Activated naive CD4-positive, alpha-beta T cell treated with anti-CD3 and anti-CD28 coated beads for 36 hours (primary cell): ENCODE measurements at places on chromosomes 7 and 10. TPM values are rescaled to one million over a fixed set of nuclear protein-coding genes. Genes with fewer than 3 reads are reported as not detected.

Gene LAMB1
- not detected for total RNA-seq

Gene FAM20C
- 0.26 TPM for total RNA-seq

Gene PNLIP
- not detected for total RNA-seq

Gene IFT22
- 5.4 TPM for total RNA-seq

Gene TLX1
- total RNA-seq, result not detected

Gene NPC1L1
- not detected for total RNA-seq

Gene ZP3
- 32.6 TPM for total RNA-seq

Gene TUBAL3
- not detected for total RNA-seq

DNA sequence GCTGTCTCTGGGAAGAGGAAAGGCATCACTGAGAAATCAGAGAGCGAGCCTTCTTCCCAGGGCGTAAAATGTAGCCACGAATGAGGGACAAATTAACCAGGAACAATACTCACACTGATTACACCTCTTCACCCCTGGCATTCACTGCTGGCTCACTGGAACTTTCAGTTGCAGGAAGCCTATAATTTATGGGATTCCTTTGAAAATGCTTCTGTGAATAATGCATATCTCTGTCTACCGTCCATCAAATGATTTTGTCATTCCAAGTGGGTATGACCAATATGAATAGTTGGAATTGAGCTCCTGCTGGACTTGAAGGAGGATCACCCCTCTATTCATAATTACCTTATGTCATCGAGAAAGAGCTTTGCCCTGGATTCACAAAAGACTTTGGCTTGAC lies 360.3 kb upstream of the FZD8 start:
- no peaks in the 10 kb centered on the region for H3K4me1 ChIP-seq
- DNase-seq, result no peak
- H3K4me3 ChIP-seq, result no peak overlapping the region
- H3K36me3 ChIP-seq, result no peaks in the 10 kb centered on the region
- H3K27me3 ChIP-seq, result no peaks in the 10 kb centered on the region

DNA sequence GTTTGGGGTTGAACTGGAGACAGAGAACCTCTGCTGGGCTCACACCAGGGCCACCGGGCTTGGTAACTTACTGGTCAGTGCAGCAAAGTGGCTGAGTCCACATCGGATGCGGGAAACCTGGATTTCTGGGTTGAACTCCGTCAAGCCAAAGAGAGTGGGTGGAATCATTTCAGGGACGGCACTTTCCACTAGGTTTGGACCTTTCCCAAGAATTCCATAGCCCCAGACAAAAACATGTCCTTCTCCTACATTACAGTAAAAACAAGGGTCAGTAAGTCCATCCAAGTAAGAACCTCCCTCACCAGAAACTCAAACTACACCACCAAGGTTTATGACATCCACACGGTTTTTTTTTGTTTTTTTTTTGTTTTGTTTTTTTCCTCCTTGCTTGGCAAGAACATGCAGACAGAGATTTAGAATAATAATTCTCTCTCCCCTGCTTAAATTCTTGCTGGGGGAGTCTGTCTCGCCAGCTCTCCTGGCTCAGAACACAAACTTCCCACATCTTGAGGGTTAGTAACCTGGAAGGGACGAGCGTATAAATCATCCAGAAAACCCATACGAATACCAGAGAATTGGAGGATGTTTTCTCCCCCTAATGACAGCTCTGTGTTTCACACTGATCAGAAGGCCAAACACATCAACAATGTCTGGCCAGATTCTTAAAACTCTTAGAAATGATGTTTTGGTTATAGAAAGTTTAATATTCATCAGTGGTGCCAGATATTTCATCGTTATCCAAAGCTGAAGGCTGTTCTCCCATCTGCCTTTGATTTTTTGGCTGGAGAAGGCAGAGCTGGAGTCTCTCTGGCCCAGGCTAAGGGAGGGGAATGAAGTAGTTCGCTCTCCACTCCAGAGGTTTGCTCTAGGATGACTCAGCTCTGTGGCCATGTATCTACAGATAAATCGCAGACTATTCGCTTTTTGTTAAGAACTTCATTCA lies 17.5 kb downstream of the RCC1L start:
- H3K27ac ChIP-seq, result no peak overlapping the region
- H3K4me1 ChIP-seq, result no peaks in the 10 kb centered on the region

DNA sequence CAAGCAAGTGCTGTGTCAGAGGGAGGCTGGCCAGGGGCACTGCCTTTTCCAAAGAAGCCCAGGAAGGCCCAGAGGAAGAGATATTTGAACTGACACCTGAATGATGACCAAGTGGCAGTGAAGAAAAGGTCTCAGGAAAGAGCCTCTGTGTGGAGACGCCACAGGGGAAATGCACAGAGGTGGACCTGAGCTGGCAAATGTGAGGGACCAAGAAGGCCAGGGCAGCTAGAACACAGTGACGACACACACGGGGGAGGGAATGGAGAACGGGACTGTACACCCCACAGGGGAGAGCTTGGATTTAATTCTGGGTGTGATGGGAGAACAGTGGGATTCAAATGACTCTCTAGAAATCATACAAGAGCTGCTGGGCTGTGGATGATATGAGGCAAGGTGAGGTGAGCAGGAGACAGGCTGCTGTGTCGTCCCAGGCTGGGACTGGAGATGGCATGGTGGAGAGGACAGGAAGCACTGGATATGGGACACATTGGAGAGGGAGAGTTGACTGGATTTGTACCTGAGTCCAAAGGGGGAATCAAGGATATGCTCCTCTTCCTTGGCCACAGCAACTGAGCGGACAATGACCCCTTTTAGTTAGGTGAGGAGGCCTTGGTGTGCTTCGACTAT lies 84.2 kb upstream of the DDC start:
- no peak overlapping the region for H3K27ac ChIP-seq
- no peak for DNase-seq
- H3K4me3 ChIP-seq, result no peak overlapping the region
- H3K27me3 ChIP-seq, result no peaks in the 10 kb centered on the region
- no peaks in the 10 kb centered on the region for H3K4me1 ChIP-seq

DNA sequence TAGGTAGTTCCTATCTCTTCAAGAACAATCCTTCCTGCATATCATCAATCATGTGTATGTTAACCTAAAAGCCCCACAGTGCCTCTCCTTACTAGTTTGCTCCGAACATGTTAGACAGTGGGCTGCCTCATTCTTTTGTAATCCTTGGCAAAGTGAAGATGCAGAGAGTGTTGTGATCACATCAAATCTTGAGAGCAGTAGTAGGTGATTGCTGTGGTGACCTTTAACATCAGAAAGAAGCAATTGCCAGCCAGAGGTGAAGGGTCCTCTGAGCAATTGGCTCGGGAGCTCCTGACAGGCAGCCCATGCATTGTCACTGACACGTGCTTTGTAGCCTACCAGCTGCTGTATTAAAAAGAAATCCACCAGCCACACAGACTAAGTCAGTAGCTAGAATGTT lies 19.6 kb upstream of the GSTK1 start:
- DNase-seq, result no peak
- no peaks in the 10 kb centered on the region for H3K27me3 ChIP-seq
- H3K4me3 ChIP-seq, result no peak overlapping the region
- H3K27ac ChIP-seq, result peak overlapping the region; percentile 46

GRCh38 chr10:77927402-77928246 lies 1.1 kb upstream of the DLG5 start:
- DNase-seq, result no peak
- peaks cover 36% of the 10 kb centered on the region for H3K27me3 ChIP-seq
- H3K36me3 ChIP-seq, result no peaks in the 10 kb centered on the region
- H3K27ac ChIP-seq, result no peak overlapping the region
- peak overlapping the region; percentile 52 for H3K4me3 ChIP-seq

DNA sequence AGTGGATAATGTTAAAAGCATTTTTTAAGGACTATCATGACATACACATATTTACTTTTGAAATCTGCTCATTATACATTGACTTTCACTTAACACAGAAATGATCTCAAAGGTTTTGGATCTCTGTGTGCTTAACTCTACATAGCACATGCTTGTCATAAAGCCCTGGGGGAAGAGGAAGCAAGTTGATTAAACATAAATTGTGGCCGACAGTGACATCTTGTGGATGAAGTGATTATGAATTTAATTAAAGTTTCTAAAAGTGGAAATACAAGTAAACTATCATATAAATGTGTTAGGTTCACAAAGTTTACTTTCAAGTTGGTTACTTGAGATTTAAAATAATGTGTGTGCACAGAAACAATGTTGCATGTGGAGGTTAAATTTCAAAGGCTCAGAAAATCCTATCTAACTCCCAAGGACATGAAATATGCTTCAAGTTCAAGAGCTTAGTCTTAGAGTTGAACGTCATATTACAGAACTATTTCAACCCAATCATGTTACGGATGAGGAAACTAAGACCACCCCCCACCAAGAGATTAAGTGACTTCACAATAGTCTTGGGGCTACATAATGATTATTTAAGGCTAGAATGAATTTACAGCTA lies 1247.8 kb downstream of the GATA3 start:
- H3K27me3 ChIP-seq, result no peaks in the 10 kb centered on the region
- H3K4me1 ChIP-seq, result no peaks in the 10 kb centered on the region
- no peaks in the 10 kb centered on the region for H3K36me3 ChIP-seq

- DNase-seq, result no peak
- no peaks in the 10 kb centered on the region for H3K27me3 ChIP-seq
- no peak overlapping the region for H3K4me3 ChIP-seq
- no peaks in the 10 kb centered on the region for H3K36me3 ChIP-seq
- no peak overlapping the region for H3K27ac ChIP-seq
- no peaks in the 10 kb centered on the region for H3K4me1 ChIP-seq
Measured at GRCh38 chr10:57955076-57955475, 312.6 kb downstream of the IPMK start.

GRCh38 chr10:105597312-105597711 lies 956.2 kb downstream of the SORCS3 start:
- peaks cover 2% of the 10 kb centered on the region for H3K27me3 ChIP-seq
- DNase-seq, result no peak
- H3K4me3 ChIP-seq, result no peak overlapping the region
- H3K36me3 ChIP-seq, result no peaks in the 10 kb centered on the region
- H3K4me1 ChIP-seq, result no peaks in the 10 kb centered on the region

- peak; percentile 59 for DNase-seq
- H3K27me3 ChIP-seq, result no peaks in the 10 kb centered on the region
Measured at GRCh38 chr7:149866779-149867447, 6.9 kb upstream of the ATP6V0E2 start.

DNA sequence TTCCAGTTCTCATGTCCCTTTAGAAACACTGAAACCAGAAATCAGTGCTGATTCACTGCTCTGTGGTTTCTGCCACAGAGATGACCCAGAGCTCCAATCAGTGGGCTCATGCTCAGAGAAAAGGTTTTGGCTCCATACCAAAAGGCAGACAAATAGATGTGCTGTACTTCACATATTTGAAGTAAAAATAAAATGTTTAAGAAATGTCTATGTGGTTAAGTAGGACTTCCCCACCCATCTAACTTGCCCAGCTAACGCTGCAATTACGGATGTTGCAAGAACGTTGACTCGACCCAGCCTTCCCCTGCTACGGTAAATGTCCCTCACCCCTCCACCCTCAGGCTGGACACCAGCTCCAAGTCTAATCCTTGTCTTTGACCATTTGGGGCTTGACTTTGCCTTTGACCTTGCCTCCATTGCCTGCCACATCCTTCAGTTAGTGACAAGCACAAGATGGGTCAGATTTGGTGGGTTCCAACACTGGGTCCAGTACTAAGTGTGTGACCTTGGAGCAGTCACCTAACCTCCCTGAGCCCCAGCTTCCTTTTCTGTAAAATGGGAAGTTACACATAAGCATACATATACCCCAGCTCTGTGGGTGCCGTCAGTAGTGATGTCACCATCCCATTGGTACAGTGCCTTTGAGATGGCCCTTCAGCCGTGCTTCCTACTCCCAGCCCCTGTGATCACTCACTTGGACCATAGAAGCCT lies 95.8 kb downstream of the CHST15 start:
- peaks cover 9% of the 10 kb centered on the region for H3K4me1 ChIP-seq
- DNase-seq, result no peak
- H3K4me3 ChIP-seq, result no peak overlapping the region
- H3K27me3 ChIP-seq, result peaks cover 34% of the 10 kb centered on the region

GRCh38 chr7:1236831-1237701 lies 4.4 kb downstream of the UNCX start:
- no peak overlapping the region for H3K4me3 ChIP-seq
- DNase-seq, result no peak
- H3K36me3 ChIP-seq, result no peaks in the 10 kb centered on the region
- H3K27ac ChIP-seq, result peak overlapping the region; percentile 5
- H3K27me3 ChIP-seq, result peaks cover 50% of the 10 kb centered on the region
- peaks cover 16% of the 10 kb centered on the region for H3K4me1 ChIP-seq

DNA sequence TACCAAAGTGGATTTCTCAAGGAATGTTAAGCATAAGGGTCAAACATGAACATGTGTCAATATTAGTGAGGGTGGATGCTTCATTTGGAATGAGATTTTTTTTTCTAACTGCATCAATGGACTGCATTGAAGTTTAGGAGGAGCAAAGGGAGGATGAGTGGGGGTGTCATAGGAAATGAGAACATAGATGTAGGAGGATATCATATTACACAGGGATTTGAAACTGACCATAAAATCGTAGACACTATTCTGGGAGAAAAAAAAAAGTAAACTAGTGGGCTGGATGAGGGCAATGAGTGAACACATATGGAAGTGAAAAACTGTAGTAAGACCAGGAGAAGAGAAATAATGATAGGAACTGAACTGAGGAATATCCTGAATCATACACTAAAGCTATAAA lies 109.4 kb downstream of the SEMA3A start:
- no peak for DNase-seq
- peaks cover 15% of the 10 kb centered on the region for H3K4me1 ChIP-seq
- no peaks in the 10 kb centered on the region for H3K27me3 ChIP-seq
- H3K27ac ChIP-seq, result no peak overlapping the region
- H3K36me3 ChIP-seq, result no peaks in the 10 kb centered on the region
